ENCODE measurements at places on chromosomes 1 and 21. TPM values are rescaled to one million over a fixed set of nuclear protein-coding genes. Genes with fewer than 3 reads are reported as not detected.

DNA sequence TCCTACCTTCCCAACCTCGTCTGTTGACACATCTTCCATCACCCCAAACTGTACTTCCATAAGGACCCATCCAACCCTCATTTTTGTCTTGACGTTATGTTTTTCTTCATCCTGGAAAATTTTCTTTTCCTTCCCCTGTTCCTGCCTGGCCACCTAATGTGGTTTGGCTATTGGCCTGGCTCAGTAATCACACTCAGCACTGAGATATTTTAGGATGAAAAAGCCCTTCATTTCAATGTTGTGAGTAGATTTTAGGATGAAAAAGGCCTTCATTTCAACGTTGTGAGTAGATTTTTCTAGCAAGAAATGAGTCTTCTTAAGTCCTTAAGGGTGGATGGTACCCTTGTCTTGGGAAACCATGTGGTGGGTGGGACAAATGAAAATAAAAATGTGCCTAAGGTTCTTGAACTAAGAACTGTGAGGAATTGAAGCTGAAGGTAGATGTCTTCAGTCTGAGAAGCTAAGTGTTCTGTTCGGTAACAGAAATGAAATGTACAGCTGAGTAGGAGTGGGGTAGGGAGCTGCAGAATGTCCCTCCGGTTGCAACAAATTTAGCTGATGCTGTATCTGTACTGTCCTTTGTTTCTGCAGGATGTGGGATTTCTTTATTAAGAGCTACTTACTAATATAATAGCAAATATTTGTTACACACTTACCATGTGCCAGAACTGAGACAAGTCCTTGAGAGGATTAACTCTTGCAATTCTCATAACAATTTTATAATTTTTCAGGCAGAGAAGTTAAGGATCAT, 36.1 kb downstream of the DNTTIP2 start:
- H3K27me3 ChIP-seq = no peaks in the 10 kb centered on the region
- no peaks in the 10 kb centered on the region for H3K36me3 ChIP-seq
- H3K27ac ChIP-seq = no peak overlapping the region
- no peak overlapping the region for H3K4me3 ChIP-seq

GRCh38 chr1:32404946-32405345, 10.7 kb upstream of the BSDC1 start:
- no peak overlapping the region for H3K4me3 ChIP-seq
- no peak overlapping the region for H3K27ac ChIP-seq
- H3K4me1 ChIP-seq = no peaks in the 10 kb centered on the region
- no peak for DNase-seq
- no peaks in the 10 kb centered on the region for H3K27me3 ChIP-seq

DNA sequence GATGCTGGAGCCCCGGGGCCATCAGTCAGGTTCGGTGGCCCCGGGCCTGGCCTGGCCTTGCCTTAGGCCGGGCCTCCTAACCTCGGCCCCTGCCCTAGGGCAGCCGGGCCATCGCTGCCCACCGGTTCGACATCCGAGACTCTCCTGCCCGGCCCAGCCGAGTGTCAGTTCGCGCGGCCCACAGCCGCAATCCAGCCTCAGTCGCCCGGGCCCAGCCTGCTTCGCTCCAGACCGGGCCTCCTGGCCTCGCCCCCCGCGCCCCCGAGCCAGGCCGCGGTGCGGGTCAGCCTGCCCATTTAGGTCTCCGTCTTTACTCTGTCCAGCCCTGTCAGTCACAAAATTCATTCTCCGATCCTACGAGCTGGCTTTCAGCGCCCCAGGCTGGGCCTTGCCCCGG, 777 bp downstream of the LRRC41 start:
- H3K4me1 ChIP-seq = peaks cover 18% of the 10 kb centered on the region
- peaks cover 8% of the 10 kb centered on the region for H3K36me3 ChIP-seq
- DNase-seq = no peak
- H3K27ac ChIP-seq = peak overlapping the region; percentile 98

DNA sequence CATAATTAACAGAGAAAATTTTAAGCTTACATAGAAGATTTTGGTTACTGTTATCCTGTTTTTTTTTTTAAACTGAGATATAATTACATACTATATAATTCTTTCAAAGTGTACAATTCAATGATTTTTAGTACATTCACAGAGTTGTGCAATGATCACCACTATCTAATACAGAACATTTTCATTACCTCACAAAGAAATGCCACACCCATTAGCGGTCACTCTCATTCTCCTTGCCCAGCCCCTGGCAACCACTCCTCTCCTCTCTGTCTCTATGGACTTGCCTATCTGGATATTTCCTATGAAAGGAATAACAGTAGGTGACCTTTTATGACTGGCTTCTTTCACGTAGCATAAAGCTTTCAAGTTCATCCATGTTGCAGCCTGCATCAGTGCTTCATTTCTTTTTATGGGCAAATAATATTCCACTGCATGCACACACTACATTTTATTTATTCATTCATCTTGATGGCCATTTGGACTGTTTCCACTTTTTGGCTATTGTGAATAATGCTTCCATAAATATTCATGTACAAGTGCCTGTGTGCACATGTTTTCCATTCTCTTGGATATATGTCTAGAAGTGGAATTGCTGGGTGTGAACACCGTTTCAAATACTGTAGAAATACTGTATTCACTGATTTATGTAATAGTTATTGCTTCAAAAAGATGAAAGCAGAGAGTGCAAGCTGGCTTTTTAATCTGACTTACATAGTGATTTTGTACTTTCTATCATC, 26.5 kb downstream of the TAF5L start:
- no peak for DNase-seq
- no peaks in the 10 kb centered on the region for H3K4me1 ChIP-seq
- no peak overlapping the region for H3K27ac ChIP-seq
- no peaks in the 10 kb centered on the region for H3K27me3 ChIP-seq
- H3K36me3 ChIP-seq = peaks cover 43% of the 10 kb centered on the region
- no peak overlapping the region for H3K4me3 ChIP-seq

- no peaks in the 10 kb centered on the region for H3K36me3 ChIP-seq
- DNase-seq = no peak
- H3K4me1 ChIP-seq = peaks cover 9% of the 10 kb centered on the region
- no peak overlapping the region for H3K27ac ChIP-seq
- H3K27me3 ChIP-seq = peaks cover 50% of the 10 kb centered on the region
Observed at GRCh38 chr21:32411350-32412161, 950 bp upstream of the EVA1C start.

The FCGR2B gene
- polyA plus RNA-seq = 0.06 TPM

- peaks cover 9% of the 10 kb centered on the region for H3K4me1 ChIP-seq
- H3K4me3 ChIP-seq = no peak overlapping the region
- H3K27ac ChIP-seq = no peak overlapping the region
Observed at GRCh38 chr1:94298861-94299260, 61.5 kb upstream of the ARHGAP29 start.

- H3K4me1 ChIP-seq = peaks cover 16% of the 10 kb centered on the region
- DNase-seq = no peak
- H3K27ac ChIP-seq = peak overlapping the region; percentile 30
- no peaks in the 10 kb centered on the region for H3K36me3 ChIP-seq
- H3K27me3 ChIP-seq = no peaks in the 10 kb centered on the region
Observed at GRCh38 chr1:230866171-230867070, 1.9 kb downstream of the C1orf198 start.

DNA sequence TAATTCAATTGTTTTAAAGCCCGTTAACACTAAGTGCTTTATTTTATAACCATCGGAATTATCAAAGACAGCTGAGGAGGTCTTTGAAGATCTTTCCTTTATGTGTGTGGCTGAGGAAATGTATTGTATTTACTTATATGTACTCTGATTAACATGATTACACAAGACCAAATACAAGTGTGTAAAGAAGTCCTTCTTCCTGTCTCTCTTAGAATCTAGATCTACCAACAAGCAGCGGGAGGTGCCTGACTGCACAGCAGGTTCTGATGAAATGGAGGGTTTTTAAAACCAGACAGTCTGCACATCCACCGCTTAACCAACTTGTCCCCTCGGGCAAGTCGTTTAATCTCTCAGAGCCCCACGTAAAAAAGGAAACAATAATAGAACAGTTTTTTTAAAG, 240.5 kb upstream of the MAP1LC3C start:
- no peaks in the 10 kb centered on the region for H3K4me1 ChIP-seq
- H3K36me3 ChIP-seq = no peaks in the 10 kb centered on the region
- no peaks in the 10 kb centered on the region for H3K27me3 ChIP-seq
- no peak overlapping the region for H3K4me3 ChIP-seq
- H3K27ac ChIP-seq = no peak overlapping the region

- no peaks in the 10 kb centered on the region for H3K36me3 ChIP-seq
- no peak for DNase-seq
- no peaks in the 10 kb centered on the region for H3K4me1 ChIP-seq
- no peak overlapping the region for H3K4me3 ChIP-seq
- H3K27ac ChIP-seq = no peak overlapping the region
Observed at GRCh38 chr1:209335178-209335577, 248.3 kb upstream of the CAMK1G start.

The GJA5 gene
- polyA plus RNA-seq = 5.1 TPM

The CYP4Z1 gene
- 0.03 TPM for polyA plus RNA-seq
